ENCODE measurements at places on chromosomes 5 and 9.
A peak's percentile ranks its signal among the peaks of the same experiment; 100 is the strongest.

DNA sequence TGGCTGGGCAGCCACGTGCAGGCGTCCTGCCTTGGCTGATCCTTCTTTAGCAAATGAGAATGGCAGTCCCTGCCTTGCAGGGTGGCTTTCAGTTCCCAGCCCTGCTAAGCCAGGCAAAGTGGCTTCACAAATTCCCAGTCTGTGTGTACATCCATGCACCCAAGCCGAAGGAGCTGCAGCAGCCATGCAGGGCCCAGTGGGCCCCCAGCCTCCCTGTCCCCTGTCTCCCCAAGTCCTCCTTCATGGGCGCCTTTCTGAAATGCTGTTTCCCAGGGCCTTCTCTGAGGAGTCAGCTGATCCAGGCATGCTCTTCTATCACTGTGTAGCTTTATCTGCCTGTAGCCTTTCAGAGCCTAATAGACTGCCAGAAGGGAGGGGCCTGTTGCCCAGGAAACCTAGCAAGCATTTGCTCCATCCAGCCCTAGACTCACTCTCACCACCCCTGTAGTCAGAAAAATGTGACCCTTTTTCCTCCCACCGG is 47.4 kb upstream of the SHC3 start:
- no peak for DNase-seq

DNA sequence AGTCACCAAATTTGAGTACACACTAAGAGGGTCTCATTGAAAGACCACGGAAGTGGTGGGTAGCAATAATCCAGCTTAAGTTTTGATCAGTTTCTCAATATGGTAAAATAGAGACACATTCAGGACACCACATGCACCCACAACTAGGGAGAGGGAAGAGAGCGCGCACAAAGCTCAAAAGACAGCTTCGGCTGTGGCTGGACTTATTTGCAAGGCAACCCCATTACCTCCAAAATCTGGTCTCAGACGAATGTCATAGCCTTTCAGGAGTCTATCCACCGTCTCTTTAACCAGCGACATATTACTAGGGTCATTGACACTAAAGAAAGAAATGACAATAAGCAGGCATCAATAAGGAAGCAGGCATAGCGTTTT is 443 bp downstream of the GABRB2 start:
- DNase-seq = no peak

- DNase-seq = no peak
Measured at GRCh38 chr9:116491659-116492058, 195.4 kb upstream of the TRIM32 start.

GRCh38 chr5:69335341-69335935 is 2.8 kb upstream of the CCDC125 start:
- DNase-seq = no peak

- DNase-seq = no peak
Measured at GRCh38 chr5:7597059-7597642, 201.2 kb downstream of the ADCY2 start.

GRCh38 chr9:134738869-134739659 is 97.5 kb downstream of the COL5A1 start:
- peak; percentile 89 for DNase-seq

DNA sequence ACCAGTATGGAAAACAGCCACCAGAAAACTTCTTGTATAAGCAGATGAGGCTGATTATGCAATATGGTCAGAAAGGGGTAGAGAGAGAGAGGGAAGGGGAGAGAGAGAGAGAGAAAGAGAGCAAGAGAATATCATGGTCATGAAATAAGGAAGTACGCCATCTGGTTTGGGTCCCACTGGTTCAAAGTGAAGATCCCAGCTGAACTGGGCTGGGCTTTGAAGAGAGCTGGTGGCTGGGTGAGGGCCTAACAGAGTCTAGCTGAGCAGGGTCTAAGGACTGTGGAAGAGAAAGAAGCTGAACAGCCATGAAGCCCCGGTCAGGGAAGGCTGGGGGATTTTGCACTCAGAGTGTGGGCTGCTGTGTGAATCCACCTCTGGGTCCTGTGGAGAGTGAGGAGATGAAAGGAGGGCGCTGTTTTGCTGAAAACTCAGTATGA is 14.6 kb downstream of the TRIM14 start:
- no peak for DNase-seq

DNA sequence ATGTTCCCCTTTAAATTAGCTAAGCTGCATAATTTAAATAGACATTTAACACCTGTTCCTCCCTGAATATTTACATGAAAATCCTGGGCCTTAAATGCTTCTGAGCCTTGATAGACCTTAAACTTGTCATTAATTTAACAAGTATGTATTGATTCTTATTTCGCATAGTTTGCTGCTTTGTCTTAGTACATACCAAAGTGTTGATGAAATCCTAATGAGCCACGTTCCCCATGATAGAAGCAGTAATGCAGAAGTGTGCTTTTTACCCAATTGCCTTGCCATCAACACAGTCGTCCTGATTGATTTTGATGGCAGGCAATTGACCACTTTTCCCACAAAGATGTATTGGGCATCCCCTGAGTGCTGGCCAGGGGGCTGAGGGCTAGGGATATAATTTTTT is 213.5 kb downstream of the SGCD start:
- DNase-seq = no peak

GRCh38 chr9:107504585-107505455 is 15.3 kb upstream of the KLF4 start:
- DNase-seq = no peak

DNA sequence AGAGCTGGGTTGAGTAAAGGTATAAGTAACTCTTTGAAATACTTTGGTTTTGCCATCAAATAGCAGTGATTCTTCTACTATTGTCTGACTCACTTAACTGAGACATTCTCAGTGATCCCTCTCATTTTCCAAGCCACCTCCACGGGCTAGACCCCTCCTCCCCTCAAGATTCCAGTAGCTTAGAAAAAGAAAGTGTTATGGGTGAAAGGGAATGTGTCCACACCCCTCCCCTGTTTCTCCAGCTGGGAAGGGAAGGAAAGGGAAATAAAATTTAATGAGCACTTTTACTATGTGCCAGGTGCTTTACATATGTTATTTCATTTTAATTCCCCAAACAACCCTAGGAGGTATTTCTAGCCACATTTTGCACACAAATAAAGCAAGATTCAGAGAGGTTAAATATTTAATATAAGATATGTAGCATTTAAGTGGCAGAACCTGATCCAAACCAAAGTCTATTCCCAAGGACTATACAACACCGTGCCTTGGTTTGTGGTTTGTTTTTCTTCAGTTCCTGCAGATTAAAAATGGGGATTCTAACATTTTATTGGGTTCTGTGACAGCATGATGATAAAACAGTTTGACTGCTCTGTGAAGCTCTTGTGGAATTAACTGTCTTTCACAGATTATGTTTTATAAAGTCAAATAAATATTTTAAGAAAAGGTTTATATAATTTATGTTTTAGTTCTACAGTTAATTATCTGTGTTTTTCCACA is 135.9 kb downstream of the ZSWIM6 start:
- DNase-seq = no peak

DNA sequence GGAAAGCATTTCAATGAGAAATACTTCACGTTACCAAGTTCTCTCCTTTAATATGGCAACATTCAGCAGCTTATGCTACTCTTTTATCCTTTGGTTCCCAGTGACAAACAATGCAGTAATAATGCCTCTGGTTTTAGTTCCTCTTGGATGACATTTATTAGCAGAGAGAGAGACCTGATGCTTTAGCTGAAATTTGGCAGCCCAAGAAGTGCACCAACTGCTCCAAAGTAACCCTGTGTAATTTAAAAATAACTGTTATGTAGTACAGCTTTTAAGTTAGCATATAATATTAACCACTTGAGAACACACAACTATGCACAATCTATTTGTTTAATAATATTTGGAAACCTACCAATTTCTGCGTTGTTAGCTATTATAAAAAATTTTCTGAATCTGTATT is 21.8 kb downstream of the PANK3 start:
- DNase-seq = no peak

GRCh38 chr5:107867266-107867665 is 196.5 kb upstream of the EFNA5 start:
- no peak for DNase-seq

DNA sequence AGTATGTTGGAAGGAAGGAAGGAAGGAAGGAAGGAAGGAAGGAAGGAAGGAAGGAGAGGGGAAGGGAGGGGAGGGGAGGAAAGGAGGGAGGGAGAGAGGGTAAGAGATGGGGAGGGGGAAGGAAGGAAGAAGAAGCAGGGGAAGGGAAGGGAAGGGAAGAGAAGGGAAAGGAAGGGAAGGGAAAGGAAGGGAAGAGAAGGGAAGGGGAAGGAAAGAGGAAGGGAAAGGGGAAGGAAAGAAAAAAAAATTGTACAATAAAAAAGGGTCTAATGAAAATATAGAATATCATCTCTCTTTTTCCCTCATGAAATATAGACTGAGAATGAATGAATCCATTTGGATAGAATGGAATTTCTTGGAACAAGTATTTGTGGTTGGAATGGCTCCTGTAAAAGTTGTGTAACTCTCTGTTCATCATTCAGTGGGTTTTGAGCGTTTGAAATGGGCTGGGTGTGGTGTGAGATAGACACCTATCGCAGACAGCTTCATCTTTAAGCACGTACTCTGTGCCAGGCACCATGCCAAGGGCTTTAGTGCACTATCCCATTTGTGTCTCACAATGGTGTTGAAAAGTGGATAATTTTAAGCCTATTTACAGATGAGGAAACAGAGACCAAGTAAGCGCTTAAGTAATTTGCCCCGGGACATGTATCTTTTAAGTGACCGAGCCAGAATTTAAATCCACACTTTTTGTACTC is 11.6 kb upstream of the PAPPA start:
- no peak for DNase-seq

DNA sequence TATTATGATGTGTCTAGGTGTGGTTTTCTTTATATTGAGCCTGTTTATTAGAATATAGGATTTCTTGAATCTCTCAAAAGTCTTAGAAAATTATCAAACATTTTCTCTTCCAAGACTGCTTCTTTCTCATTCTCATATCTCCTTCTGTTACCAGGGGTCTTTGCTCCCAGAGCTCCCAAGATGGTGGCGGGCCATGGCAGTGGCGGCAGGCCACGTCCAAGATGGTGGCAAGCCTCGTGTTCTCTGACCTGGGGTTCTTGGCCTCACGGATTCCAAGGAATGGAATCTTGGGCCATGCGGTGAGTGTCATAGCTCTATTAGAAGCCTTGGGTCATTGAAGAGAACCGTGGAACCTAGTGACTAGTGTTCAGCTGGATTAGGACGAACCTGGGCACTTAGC is 248.9 kb downstream of the SMARCA2 start:
- DNase-seq = no peak

DNA sequence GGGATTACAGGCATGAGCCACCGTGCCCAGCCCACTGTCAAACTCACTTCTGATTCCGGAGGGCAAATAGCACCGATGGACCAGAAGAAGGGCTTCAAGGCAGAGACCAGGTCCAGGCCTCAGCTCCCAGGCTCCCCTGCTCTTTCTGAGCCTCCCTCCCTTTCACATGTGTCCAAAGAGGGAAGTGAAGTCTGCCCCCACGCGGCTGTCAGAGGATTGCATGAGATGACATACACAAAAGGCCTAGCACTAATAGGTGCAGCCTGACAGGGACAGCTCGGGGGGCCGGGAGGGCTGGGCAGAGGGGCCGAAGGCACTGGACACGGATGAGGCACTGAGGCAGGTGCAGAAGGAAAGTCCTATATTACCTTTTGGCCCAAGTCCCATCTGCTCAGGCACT is 16.1 kb downstream of the FBP1 start:
- peak; percentile 63 for DNase-seq

- no peak for DNase-seq
Measured at GRCh38 chr9:124321935-124322334, 64.2 kb downstream of the NEK6 start.

DNA sequence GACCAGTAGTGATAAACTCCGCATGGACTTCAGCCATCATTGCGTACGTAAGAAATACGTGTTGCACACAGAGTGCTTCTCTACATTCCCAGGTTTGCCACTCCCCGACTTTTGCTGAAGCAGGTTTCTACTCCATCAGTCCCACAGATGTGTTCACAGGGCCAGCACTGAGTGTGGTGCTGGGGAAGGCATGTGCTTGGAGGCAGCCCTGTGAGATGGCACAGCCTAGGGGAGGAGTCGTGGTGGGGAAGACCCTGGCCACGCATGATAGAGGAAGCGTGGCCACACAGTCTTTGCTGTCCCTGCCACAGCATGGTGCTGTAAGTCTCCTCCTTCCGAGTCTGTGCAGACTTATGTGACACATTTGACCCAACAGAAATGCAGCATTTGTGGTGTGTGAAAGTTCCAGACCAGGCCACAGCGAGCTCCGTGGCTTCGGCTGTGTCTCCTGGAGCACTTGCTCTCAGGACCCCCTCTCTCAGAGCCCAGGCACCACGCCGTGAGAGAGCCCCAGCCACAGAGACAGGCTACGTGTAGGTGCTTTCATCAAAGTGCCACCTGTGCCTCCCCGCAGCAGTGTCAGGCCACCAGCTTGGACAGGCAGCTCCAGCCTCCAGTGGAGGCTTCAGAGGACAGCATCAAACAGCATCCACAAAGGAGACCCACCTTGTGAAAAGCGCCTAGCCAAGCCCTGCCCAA is 197.8 kb downstream of the AUH start:
- DNase-seq = no peak

DNA sequence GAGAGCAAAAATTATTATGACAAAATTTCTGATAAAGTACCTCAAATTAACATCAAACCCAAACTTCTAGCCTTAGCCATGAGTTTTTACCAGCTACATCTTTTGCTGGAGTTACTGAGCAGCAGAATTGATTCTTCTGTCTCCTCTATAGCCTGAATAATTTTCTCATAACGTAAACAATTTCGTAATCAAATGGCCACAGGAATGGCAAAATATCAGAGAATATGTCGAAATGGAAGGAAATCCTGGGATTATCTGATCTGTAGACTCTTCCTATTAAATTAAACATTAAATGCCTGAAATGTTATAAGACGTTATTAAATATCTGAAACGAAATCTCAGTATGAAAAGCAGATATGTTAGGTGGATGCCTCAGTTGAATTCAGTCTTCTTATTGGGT is 41.1 kb downstream of the LURAP1L start:
- DNase-seq = no peak

DNA sequence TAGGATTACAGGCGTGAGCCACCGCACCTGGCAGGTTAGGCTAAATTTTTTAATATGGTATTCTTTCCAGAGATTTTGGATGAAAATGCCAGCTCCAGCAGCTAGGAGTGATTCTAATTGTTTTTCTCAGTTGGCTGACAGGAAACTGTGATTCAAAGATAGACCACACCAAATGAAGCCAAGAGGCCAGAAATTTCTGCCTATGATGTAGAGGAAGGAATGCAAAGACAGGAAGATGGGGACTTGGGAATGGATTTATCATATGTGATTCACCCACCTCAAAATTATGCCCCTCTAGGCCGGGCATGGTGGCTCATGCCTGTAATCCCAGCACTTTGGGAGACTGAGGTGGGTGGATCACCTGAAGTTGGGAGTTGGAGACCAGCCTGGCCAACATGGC is 53.3 kb downstream of the UGCG start:
- DNase-seq = no peak

- no peak for DNase-seq
Measured at GRCh38 chr5:124649491-124650146, 96.8 kb downstream of the ZNF608 start.

DNA sequence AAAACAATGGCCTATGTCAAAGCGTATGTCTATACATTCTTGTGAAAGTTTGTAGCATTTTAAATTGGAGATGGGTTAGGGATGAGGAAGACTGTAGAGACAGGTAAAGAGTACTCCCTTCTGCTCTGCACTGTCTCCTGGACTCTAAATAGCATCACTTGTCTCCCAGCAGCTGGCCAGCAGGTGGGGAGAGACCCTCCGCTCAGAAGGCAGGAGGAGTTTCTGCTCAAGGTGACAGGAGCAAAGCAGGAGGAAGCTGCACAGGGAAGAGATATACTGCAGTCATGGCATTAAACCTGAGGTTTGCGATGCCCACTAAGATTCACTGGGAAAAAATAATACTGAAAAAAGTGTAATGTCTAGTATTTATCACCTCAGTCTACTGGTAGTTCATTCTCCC is 10.7 kb upstream of the ASTN2 start:
- DNase-seq = no peak

- DNase-seq = no peak
Measured at GRCh38 chr5:107228226-107228625, 442.5 kb downstream of the EFNA5 start.
